Heart right ventricle (tissue), 16 donors: ENCODE measurements at places on chromosomes 12 and 14. TPM values are rescaled to one million over a fixed set of nuclear protein-coding genes. Genes with fewer than 3 reads are reported as not detected.
A peak's percentile ranks its signal among the peaks of the same experiment; 100 is the strongest.

The ZBTB25 gene
- 24.7 TPM for total RNA-seq

The HELB gene
- 0.72 TPM for total RNA-seq

DNA sequence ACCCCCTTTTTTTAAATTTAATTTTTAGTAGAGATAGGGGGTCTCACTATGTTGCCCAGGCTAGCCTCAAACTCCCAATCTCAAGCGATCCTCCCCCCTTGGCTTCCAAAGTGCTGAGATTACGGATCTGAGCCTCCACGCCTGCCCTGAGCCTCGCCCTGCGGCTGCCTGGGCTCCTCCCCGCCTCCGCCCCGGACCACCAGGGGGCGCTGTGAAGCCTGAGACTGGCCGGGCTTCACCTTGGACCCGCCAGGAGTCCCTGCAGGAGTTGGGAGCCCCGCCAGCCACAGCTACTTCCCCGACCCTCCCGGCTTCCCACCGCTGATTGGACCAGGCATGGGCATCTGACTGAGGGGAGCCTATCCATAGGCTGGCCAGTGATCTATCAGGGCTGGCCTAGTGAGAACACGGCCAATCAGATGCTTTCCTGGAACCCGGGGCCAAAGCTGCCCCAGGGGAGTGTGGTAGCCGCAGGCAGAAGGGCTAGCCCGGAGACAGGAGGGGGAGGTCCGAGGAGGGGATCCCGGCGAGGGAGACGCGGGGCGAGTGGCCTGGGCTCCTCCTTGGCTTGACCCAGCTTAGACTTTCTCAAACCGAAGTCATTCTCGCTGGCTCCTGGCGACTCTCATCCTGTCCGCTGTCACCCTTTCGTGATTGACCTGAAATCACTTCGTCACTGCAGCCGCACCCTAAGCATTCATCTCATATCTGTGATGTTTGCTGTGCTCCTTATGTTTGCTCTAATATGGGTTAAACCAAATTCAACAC is 15.1 kb upstream of the ANKRD9 start:
- H3K4me3 ChIP-seq: peak overlapping the region; percentile 58
- no peaks in the 10 kb centered on the region for H3K27me3 ChIP-seq
- peak overlapping the region; percentile 78 for H3K27ac ChIP-seq
- no peaks in the 10 kb centered on the region for H3K36me3 ChIP-seq

DNA sequence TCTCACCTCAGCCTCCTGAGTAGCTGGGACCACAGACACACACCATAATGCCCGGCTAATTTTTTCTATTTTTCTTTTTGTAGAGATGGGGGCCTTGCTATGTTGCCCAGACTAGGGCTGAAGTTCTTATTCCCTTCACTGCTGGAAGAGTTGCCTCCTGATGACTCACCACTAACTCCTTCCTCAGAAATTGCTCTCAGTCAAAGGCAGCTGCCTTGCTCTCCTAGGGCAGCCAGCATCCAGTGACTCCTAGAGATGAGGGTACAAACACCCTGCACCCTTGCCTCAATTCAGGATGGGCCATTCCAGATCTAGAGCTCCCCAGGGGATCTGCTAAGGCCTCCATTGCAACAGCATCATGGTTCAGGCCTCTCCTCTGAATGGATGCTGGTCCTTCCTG is 54.0 kb upstream of the RASSF8 start:
- no peaks in the 10 kb centered on the region for H3K4me1 ChIP-seq
- H3K27ac ChIP-seq: no peak overlapping the region
- no peak for DNase-seq
- H3K27me3 ChIP-seq: no peaks in the 10 kb centered on the region
- no peak overlapping the region for H3K4me3 ChIP-seq
- no peaks in the 10 kb centered on the region for H3K36me3 ChIP-seq

- no peak overlapping the region for H3K27ac ChIP-seq
- no peak for DNase-seq
- H3K4me3 ChIP-seq: no peak overlapping the region
- peaks cover 91% of the 10 kb centered on the region for H3K36me3 ChIP-seq
- H3K27me3 ChIP-seq: no peaks in the 10 kb centered on the region
Measured at GRCh38 chr14:77109656-77110055, 11.6 kb downstream of the CIPC start.
